ENCODE measurements at places on chromosomes 2 and 18. TPM values are rescaled to one million over a fixed set of nuclear protein-coding genes. Genes with fewer than 3 reads are reported as not detected.

The MYO3B gene
- not detected for total RNA-seq

The RFTN2 gene
- total RNA-seq: 3.9 TPM

The UCN gene
- 1.2 TPM for total RNA-seq

The UGT1A4 gene
- not detected for total RNA-seq

The CCDC178 gene
- 1.4 TPM for total RNA-seq

The RIT2 gene
- total RNA-seq: not detected

The ANKRD62 gene
- not detected for total RNA-seq

The TLX2 gene
- total RNA-seq: not detected

The CHRNA1 gene
- total RNA-seq: 0.16 TPM

The SLC5A7 gene
- total RNA-seq: 0.08 TPM

The SCG2 gene
- total RNA-seq: 0.42 TPM

The ASPRV1 gene
- total RNA-seq: 1.2 TPM

The PSMA8 gene
- total RNA-seq: not detected

The MYO7B gene
- 0.89 TPM for total RNA-seq

The TUBB8B gene
- not detected for total RNA-seq

The ASB18 gene
- 1.9 TPM for total RNA-seq

The SERPINB11 gene
- not detected for total RNA-seq

The AGAP1 gene
- 23.9 TPM for total RNA-seq

The SLC9A4 gene
- total RNA-seq: not detected

The DNAJC5G gene
- total RNA-seq: 0.71 TPM

The NAT8 gene
- total RNA-seq: not detected

Data from left cardiac atrium (tissue), 4 donors.